ENCODE measurements at places on chromosomes 1 and 21.

DNA sequence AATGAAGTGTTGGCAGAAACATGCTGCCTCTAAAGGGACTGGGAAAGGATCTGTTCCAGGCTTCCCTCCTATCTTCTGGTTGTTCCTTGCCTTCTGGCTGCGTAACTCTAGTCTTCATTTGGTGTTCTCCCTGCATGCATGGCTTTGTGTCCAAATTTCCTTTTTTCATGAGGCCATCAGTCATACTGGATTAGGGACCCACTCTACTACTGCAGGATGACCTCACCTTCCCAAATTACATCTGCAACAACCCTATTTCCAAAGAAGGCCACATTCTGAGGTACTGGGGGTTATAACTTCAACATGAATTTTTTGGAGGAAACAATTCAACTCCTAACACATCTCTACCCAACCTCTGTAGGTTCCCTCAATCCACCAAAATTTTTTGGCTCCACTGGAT is 26.3 kb downstream of the MR1 start:
- DNase-seq = no peak

DNA sequence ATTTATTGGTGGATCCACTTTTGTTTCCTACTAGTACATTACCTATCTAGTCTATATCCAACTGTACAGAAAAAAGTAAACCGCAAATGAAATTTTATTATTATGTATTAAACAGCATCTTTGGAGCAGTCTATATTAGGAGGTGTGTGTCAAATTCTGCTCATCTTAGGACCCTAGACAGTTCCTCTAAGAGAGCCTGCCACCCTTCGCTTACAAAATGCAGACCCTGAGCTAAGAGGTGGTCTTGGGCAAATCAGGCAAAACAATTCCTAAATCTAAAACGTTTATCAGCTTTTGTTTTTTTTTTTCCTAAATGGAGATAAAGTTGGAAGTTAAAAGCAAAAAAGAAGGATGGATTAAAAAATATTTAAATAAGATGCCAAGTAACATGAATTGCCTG is 85.3 kb downstream of the PBX1 start:
- DNase-seq = no peak

DNA sequence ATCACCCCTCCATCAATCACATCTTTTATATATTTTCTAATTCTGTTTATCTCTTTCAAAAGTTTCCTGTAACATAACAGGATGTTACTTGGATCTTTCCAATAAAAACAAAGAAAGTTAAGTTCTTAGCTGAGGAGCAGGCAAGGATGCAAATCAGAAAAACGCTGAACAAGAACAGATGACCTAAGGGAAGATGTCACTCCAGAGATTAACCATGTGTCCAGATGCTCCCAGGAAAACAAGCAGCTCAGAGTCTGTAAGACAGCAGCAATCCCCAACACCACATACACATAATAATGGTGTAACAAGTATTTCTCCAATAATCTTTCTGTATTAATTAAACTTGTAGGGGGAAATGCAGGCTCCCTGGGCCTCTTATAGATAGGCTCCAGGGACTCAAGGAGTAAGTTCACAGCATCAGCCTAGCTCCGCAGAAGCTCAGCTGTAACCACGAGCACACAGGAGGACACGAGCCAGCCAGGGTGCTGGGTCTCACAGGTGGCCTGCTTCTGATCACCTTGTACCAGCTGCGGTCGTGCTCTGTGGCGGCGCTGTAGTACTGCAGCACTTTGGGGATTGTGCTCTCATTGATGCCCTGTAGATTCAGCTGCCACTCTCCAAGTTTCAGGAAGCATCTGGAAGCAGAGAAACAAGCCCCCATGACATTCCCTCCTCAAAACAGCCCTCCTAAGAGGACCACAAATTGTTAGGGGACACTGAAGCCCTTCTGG is 33.1 kb upstream of the EXOSC10 start:
- DNase-seq = no peak

GRCh38 chr1:163231385-163231784 is 28.7 kb upstream of the RGS5 start:
- DNase-seq = no peak

DNA sequence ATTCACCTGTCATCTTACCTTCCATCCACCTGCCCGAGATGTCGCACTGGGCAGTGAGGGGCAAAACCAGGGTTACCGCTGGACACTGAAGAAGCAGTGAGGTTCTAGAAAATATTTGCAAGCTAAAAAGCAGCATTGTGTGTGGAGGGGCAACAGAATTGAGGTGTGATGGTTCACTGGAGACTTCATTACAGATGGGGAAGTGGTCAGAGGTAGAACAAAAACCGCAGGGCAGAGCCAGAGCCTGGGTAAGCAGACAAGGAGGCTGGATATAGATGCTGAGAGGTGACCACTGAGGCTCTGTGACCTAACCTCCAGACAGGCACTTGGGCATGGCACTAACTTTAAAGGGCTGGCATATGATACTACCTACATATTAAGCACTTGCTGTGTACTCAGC is 363.9 kb upstream of the PROX1 start:
- DNase-seq = no peak

DNA sequence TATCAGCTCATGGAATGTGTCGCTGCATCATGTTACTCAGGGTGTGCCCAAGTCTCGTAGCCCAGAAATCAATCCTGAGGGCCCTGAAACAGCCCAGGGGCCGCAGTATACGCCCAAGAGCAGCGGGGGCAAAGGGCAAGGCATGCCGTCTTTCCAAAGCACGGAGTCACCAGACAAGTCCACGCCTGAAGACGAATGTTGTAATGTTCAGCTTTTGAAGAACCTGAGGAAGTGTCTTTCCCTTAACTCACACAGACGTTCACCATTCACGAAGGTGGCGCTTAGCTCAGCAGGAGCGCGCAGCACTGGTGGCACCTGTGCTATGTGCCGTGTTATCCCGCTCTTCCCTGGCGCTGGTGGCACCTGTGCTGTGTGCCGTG is 18.8 kb upstream of the PWP2 start:
- DNase-seq = no peak

DNA sequence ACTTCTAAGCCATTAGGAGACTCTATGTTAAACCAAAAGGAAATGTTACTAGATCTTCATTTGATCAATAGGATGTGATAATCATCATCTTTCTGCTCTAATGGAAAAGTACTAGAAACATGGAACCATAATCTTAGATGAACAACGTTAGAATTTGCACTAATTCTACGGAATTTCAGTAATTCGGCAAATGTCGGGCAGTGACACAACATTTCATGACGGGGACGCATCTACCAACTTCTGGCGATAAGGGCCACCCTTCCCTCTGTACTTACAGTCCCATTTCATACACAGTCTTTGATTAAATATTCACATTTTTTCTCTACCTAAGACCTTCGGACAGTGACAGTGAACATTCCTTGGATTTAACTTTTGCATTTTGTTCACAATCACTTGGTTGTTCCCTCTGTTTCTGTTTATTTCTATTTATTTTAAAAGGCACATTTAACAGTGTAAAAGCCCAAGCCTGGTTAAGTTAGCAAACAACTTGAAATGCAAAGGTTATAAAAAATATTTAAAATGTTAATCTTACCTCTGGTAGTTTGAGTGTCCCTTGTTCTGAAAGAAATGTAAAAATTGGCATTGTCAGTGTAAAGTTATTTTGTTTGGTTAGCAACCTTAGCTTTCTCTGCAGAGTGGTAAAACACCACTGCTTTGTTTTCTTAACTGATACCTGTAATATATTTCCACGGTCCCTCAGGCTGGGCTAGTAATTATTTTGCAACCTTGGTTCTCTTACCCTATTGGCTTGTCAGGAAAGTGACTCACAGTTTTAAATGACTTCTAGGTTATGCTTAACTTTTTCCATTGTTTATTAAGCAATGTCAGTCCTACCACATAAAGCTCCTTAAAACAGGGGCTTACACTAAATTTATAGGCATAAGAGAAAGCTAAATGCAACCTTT is 276.9 kb downstream of the VAV3 start:
- DNase-seq = no peak

DNA sequence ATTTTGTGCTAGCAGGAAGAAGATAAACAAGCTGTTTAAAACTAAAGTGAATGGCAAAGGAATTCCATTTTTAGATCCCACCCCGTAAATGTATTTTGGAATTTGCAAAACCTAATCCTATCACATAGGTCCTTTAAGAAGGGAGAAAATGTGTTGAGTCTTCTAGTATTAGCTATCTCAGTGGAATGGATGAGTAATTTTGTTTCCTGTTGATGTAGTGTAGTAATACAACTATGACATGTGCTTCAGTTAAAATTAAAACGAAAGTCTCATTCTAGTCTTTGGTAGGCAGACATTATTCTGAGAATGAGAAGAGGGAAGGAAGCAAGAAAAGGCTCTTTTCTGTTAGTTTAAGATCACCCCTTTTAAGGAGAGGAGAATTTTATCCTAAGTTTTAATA is 265.9 kb upstream of the C1orf105 start:
- DNase-seq = no peak

- DNase-seq = no peak
These were observed 33.3 kb upstream of the ZBTB40 start for GRCh38 chr1:22418312-22418711.

GRCh38 chr1:183953031-183953430 is 84.5 kb downstream of the COLGALT2 start:
- DNase-seq = no peak

DNA sequence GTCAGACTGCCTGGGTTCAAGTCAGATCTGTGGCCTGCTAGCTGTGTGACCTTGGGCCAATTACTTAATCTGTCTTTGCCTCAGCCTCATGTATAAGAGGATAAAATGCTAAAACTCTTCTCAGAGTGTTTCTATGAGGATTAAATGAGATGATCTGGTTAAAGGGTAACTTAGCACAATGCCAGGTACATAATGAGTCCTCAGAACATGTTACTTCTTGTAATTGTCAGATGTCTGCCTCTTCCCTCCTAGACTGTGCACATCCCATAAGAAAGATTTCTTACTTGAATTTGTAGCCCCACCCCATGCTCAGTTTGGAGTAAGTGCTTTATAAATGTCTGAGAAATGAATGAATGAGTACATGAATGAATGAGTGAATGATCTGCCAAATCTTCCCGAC is 34.6 kb upstream of the HIVEP3 start:
- DNase-seq = no peak

DNA sequence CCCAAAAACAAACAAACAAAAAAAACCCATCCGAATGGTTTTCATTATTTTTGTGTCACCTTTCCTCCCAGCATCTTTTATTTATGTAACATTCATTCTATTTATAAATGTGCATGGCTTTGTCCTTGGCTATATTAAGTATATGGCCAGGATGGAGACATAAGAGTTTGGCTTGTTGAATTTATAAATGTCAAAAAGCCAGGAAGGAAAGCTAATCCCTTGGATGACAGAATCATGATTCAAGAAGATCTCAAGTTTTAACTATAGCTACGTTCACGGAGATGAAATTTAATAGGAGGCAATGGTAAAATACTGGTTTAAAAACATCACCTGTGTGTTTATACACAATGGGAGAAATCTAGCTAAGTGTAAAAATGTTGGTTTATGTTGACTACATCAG is 5.0 kb downstream of the CEP170 start:
- no peak for DNase-seq

DNA sequence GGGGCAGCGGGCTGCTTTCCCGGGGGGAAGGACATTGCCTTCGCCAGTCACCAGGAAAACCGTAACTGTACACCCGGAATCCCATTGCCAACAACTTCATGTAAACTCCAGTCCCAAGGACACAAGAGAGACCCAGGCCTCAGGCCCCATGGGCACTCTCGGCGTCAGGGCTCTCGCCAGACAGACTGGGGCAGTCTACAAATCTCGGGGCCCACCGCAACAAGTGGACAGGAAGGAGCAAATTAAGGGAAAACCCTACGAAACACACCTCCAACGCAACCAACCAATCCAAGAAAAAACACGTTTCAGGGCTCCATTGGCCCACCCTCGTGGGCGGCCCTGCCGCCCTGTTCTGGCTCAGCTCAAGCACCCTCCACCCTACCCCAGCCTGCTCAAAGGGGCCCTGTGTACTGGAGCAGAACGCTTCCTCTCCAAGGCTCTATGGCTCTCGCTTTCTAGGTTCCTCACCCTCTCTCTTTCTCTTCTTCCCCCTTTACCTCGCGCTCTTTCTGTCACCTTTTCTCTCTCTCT is 4.6 kb upstream of the ZNF678 start:
- no peak for DNase-seq

GRCh38 chr1:111754984-111755330 is 744 bp upstream of the DDX20 start:
- no peak for DNase-seq

DNA sequence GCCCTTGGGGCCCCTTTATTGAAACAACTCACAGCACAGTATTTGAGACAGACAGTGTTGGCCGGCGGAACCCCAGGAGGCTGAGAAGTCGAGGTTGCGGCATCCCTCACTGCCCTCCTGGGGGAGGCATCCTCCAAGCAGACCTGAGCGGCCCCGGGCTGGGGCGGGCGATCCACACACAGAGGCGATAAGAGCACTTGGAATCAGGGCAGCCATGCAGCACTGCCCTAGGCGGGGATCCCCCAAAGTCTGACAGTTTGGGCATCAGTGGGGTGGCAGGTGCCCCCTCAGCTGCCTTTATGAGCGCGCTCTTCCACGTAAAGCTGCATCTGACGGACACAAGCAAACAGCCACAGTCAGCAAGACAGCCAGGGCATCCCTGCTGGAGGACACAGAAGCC is 6.5 kb downstream of the MAD2L2 start:
- no peak for DNase-seq

GRCh38 chr1:247962911-247963588 is 2.0 kb upstream of the OR2AK2 start:
- no peak for DNase-seq

DNA sequence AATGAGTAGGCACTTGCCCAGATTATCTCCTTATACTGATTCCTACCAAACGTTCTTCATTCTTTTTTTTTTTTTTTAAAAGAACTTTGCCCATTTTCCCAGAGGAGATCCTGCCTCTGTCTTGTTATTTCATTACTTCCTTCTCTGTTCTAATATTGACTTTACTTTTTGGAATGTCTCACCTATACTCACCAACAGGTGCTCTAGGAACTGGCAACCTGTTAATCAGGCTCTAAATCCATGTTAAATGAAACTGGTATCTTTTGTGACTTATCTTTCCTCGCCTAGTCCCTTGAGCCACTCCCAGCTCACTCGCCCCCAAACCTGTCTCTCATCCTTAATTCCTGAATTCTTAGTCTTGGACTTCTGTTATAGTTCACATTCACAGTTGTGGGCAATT is 1.2 kb upstream of the CRCT1 start:
- DNase-seq = no peak

DNA sequence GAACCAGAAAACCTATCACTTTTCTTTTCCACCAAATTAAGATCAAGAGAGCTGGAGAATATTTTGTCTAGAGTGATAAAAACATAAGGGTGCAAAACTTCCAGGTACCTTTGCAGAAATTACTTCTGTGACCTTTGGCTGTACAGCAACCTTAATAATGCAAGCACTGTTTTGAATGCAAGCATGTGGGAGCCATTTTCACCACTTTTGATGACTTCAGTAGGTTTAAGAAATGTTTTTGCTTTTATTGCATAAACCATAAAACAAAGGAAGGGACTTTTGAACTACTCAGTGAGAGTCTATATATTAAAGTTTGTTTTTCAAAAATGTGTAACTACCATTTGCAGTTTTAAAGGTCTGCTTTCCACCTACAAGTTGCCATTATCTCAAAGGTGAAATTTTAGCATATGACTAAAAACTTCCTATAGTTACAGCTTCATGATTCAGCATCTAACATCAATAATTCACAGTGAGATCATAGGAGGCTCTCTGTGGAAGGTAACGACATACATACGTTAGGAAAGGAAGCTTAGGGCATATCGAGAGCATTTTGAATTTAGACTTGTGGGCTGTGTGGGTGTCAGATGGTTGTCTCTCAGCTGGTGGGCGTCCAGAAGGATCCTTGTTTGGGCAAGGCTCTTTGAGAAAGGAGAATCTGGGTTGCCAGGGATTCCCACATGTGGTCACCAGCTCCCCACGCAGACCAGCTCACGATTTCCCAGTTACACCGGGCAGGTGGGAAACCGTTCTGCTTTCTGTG is 1.1 kb upstream of the GADD45A start:
- DNase-seq = no peak

Measured in GM12892 (cell line).